ENCODE measurements at places on chromosomes 13 and 19. TPM values are rescaled to one million over a fixed set of nuclear protein-coding genes. Genes with fewer than 3 reads are reported as not detected.

SEMA6B gene
- 116 TPM for total RNA-seq

FFAR3 gene
- total RNA-seq = not detected

TECR gene
- total RNA-seq = 22.6 TPM

PSG2 gene
- not detected for total RNA-seq

GPC6 gene
- total RNA-seq = 0.13 TPM

ZNF582 gene
- 2.3 TPM for total RNA-seq
